ENCODE measurements at places on chromosomes 5 and 9. TPM values are rescaled to one million over a fixed set of nuclear protein-coding genes. Genes with fewer than 3 reads are reported as not detected.

C5orf46 gene
- 0.29 TPM for total RNA-seq

AGPAT2 gene
- 112 TPM for total RNA-seq

ADRA1B gene
- 19.1 TPM for total RNA-seq

IL3 gene
- total RNA-seq, result not detected

NEURL1B gene
- 2.9 TPM for total RNA-seq

FST gene
- total RNA-seq, result 4.5 TPM

SCGB3A2 gene
- total RNA-seq, result not detected

TRIM36 gene
- total RNA-seq, result 2.6 TPM

ZDHHC11B gene
- total RNA-seq, result 1.1 TPM

GFPT2 gene
- 62.8 TPM for total RNA-seq

LRSAM1 gene
- 10.2 TPM for total RNA-seq

NIPBL gene
- total RNA-seq, result 12.5 TPM

LRRC70 gene
- not detected for total RNA-seq

CCDC112 gene
- 7.4 TPM for total RNA-seq
